ENCODE measurements at places on chromosomes 11 and 22.

GRCh38 chr11:45025716-45026492, 75.2 kb upstream of the TP53I11 start:
- no peak for DNase-seq

- no peak for DNase-seq
Observed at GRCh38 chr11:34175284-34176019, 70.0 kb downstream of the NAT10 start.

DNA sequence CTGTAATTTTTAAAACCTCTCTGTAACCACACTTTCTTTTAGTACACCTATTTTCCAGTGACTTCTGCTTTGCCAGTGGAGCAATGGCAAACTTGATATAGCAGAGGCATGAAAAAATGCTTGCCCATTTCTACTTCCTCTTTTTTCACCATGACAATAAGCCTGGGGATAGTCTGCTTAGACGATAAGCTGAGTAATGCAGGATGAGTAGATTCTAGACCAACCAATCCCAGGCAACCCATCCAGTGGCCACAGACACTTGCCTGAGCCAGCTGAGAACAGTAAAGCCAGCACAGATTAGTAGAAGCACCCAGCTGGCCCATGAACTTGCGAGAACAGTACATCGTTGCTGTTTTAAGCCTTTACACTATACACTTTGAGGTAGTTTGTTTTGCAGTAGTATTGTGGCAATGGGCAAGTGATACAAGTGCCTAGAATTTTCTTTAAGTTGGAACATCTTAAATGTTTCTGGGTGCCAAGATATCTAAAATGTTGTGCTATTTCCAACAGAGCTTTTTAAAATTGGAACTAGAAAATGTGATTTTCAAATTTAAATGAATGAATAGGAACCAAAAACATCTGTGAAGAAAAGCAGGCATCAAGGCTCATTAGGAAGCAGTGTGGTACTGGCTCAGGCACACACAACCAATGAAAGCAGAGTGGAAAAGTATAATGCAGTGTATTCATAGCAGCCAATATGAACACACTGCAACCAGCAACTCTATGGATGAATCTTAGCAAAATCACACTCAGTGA, 37.7 kb downstream of the DDI1 start:
- no peak for DNase-seq

- DNase-seq, result no peak
Observed at GRCh38 chr11:120254788-120255518, 15.0 kb downstream of the POU2F3 start.

DNA sequence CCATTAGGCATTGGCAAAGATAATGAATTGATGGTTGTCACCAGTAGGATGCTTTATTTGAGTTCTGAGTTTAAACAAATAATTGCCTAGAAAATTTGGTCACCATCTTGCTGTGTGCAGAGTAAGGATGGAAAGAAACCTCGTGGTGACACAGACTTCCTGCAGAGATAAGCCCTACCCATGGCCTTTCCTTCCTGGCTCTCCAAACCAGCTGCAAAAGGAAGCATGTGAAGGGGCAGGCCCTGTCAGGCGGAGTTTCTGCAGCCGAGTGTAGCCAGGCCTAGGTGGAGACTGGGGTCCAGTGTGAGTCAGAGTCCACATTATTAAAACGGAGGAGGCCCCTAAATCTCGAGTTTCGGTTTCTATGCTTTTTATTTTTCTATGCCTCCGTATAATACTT, 83.1 kb upstream of the ADSL start:
- DNase-seq, result no peak

- no peak for DNase-seq
Observed at GRCh38 chr11:77346906-77347603, 45.6 kb upstream of the GDPD4 start.

GRCh38 chr22:50004918-50005317, 7.6 kb downstream of the IL17REL start:
- DNase-seq, result no peak

DNA sequence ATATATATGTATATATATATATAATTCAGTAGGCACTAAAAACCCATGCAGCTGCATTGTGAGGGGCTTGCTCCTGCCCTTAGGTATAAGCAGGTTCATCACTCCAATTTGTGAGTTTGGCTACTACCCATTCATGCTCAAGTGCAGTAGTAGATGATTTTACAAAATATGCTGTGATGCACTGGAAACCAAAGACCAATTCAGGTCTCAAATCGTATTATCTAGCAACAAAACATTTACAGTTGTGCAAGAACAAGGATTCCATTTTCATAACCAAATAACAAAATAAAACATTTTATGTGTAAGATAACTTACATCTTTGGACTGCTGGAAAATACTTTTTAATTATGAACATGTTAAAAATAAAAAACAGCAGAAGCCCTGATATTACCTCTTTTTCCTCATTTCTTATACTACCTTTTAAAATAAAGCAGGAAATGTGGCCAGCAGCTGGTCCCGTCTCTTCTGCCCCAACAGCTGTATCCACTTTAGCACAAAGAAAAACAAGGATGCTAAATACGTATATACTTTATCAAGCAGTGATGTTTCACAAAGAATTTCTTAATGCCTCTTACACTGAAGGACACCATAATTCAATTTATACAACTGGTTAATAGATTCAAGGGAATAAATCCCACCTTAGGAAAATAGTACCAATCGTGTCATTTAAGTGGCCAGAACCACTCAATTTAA, 2.8 kb downstream of the CREBZF start:
- no peak for DNase-seq

- DNase-seq, result no peak
Observed at GRCh38 chr11:112115386-112115785, 28.7 kb downstream of the SDHD start.

DNA sequence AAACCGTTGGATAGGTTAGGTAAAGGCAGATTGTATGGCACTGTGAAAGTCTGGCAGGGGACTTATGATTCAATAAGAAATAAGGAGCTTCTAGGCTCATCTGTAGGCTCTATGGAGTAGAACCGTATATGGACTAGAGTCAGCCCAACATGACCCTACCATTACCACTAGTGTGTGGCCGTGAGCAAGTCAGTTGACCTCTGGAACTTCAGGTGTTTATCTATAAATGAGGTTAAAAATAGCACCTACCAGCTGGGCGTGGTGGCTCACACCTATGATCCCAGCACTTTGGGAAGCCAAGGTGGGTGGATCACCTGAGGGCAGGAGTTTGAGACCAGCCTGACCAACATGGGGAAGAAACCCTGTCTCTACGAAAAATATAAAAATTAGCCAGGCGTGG, 4.4 kb downstream of the HINFP start:
- no peak for DNase-seq

GRCh38 chr11:119019996-119020395, 1.4 kb downstream of the TRAPPC4 start:
- no peak for DNase-seq

DNA sequence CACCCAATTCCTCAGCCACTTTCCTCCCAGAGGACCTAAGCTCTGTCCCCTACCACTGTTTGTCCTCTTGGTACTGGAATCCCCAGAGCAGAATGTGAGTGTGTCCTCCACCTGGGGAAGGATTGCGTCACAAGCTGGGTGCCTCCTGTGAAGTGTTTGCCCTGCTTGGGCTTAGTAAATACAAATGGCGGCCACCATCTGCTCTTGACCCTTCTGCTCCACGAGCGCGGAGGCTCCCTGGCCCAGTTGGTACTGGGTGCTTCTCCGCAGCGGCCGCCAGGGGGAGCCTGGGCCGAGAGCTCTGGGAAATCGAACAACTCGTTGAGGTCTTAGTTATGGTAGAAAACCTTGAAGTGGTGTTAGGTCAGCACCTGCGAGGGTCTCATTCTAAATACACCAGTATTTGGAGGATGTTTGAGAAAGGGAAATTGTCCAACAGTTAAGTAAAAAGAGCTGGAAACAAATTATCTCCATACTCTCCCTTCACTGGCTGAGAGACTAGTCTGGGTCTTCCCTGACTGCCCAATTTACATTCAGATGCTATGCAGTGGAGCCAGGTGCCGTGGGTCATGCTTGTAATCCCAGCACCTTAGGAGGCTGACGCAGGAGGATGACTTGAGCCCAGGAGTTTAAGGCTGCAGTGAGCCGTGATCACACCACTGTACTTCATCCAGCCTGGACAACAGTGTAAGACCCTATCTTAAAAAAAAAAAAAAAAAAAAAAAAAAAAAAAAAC, 74.6 kb upstream of the TEAD1 start:
- no peak for DNase-seq

GRCh38 chr11:11807811-11808782, 33.7 kb upstream of the USP47 start:
- no peak for DNase-seq

GRCh38 chr11:126385991-126386728, 30.7 kb downstream of the ST3GAL4 start:
- no peak for DNase-seq

DNA sequence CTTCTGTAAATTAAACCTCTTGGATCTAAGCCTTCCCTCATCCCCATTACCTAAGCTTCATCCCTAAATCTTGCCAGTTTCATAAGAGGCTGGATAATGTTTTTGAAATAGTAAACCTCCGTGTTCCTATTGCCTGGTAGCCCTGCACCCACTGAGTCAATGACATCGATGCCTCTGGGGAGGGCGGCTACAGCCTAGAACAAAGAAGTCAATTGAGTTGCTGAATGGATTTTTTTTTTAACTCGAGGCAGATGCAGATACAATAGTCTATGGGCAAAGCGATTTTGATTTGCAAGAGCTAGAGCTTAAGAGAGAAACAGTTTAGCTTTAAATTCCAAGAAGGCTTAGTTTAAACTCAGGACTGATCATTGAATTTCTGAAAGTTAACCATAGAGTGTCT, 121.3 kb downstream of the NECTIN1 start:
- DNase-seq, result no peak

- DNase-seq, result no peak
Observed at GRCh38 chr11:115990004-115990447, 485.8 kb upstream of the CADM1 start.

GRCh38 chr11:114416441-114416961, 16.0 kb downstream of the RBM7 start:
- no peak for DNase-seq

- DNase-seq, result no peak
Observed at GRCh38 chr22:45887202-45888131, 89.5 kb downstream of the WNT7B start.

GRCh38 chr11:70612459-70613141, 214.3 kb downstream of the CTTN start:
- no peak for DNase-seq

DNA sequence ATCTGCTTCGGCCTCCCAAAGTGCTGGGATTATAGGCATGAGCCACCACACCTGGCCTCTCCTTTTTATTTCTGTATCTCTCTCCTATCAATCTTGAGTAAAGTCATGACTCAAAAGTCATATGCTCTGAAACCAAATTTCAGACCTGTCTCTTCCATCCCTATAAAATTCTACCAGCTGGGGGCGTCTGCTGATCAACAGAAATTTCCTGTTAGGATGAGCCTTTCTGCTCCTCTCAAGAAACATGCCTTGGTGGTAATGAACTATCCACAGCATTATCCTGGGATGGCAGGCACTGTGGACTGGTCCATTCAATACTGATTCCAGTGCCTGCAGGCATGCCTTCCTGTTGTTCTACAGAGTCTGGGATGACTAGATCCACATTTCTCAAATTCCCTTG, 472.6 kb downstream of the NELL1 start:
- no peak for DNase-seq

- no peak for DNase-seq
Observed at GRCh38 chr11:131737357-131737756, 366.9 kb downstream of the NTM start.

Data from stimulated activated CD4-positive, alpha-beta T cell treated with anti-CD3 and anti-CD28 coated beads, Interleukin-15, amount 100 ng/mL, for 1 hour (primary cell).